ENCODE measurements at places on chromosomes 2 and 18.

GRCh38 chr2:31935370-31935769, 75.4 kb downstream of the MEMO1 start:
- DNase-seq = no peak

- no peak for DNase-seq
These were observed 79.5 kb upstream of the SLC8A1 start for GRCh38 chr2:40531359-40531758.

- DNase-seq = no peak
These were observed 85.7 kb downstream of the SUCLG1 start for GRCh38 chr2:84373391-84373790.

GRCh38 chr2:11701751-11702301, 31.8 kb upstream of the NTSR2 start:
- peak; percentile 39 for DNase-seq

- DNase-seq = no peak
These were observed 32.1 kb downstream of the ZFP36L2 start for GRCh38 chr2:43194121-43194869.

GRCh38 chr2:46843316-46843715, 72.3 kb downstream of the MCFD2 start:
- DNase-seq = no peak

DNA sequence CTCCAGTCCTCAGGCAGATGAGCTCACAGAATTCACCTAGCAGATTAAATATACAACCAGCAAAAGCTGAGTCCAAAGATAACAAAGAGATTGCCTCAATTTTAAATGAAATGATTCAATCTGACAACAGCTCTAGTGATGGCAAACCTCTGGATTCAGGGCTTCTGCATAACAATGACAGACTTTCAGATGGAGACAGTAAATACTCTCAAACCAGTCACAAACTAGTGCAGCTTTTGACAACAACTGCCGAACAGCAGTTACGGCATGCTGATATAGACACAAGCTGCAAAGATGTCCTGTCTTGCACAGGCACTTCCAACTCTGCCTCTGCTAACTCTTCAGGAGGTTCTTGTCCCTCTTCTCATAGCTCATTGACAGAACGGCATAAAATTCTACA, 86.0 kb downstream of the PTRHD1 start:
- no peak for DNase-seq

- no peak for DNase-seq
These were observed 18.3 kb downstream of the GYPC start for GRCh38 chr2:126674075-126674744.

DNA sequence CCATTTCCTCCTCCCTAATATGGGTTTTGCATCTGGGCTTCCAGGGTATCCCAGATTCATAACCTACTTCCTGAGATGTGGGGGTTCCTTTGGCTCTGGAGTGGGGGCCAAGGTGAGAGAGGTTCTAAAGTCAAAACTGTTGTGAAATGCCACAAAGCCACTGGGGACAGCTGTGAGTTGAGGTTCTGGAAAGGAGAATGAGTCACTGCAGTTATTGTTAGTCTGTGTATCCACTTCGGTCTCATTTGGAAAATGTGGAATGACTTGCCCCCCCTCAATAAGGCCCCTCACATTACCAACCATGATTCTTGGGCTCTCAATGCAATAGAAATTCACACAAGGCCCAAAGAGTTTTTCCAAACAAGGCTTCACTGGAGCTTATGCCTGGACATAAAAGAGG, 51.1 kb upstream of the LGALSL start:
- no peak for DNase-seq

DNA sequence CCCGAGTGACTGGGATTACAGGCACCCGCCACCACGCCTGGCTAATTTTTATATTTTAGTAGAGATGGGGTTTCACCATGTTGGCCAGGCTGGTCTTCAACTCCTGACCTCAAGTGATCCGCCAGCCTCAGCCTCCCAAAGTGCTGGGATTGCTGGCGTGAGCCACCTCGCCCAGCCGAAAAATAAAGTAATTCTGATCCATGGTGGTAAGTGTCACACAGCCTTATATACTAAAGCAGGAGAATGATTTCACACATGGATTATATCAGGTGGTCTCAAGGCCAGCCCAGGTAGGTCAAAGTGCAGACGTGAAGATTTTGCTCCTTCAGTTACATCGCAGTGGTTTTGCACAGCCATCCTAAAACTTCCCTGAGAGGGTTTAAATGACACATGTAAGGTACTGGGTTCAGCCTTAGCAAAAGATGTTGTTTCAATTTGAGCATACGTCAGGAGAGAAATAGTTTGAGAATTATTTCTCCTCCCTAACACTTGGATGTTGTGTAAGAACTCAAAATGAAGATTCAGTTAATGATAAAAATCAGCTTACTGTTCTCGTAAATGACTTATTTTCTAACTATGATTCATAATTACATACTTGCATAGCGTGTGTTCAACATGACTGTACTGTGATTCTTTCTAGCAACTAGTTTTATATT, 93.0 kb upstream of the SLC39A10 start:
- peak; percentile 65 for DNase-seq

- DNase-seq = peak; percentile 13
These were observed 37.3 kb downstream of the TMEM177 start for GRCh38 chr2:119716284-119716672.

GRCh38 chr18:23194155-23194996, 59.1 kb downstream of the CABLES1 start:
- no peak for DNase-seq

- no peak for DNase-seq
These were observed at the start of gene NEUROD1 for GRCh38 chr2:181680055-181680936. TSS of gene NEUROD1 (minus strand) at chr2:181680517. CDS start at chr2:181678860, 1,657 bp downstream.

GRCh38 chr2:96148410-96149217, 3.4 kb upstream of the DUSP2 start:
- DNase-seq = peak; percentile 97
